ENCODE measurements at places on chromosomes 11 and 22. TPM values are rescaled to one million over a fixed set of nuclear protein-coding genes. Genes with fewer than 3 reads are reported as not detected.

The CATSPER1 gene
- total RNA-seq = not detected

The MN1 gene
- total RNA-seq = 13.4 TPM

The KRTAP5-2 gene
- total RNA-seq = not detected

The YPEL4 gene
- 1.2 TPM for total RNA-seq

The JHY gene
- 15.6 TPM for total RNA-seq

The KCNJ11 gene
- total RNA-seq = 0.67 TPM

The SEC14L3 gene
- total RNA-seq = not detected

DNA sequence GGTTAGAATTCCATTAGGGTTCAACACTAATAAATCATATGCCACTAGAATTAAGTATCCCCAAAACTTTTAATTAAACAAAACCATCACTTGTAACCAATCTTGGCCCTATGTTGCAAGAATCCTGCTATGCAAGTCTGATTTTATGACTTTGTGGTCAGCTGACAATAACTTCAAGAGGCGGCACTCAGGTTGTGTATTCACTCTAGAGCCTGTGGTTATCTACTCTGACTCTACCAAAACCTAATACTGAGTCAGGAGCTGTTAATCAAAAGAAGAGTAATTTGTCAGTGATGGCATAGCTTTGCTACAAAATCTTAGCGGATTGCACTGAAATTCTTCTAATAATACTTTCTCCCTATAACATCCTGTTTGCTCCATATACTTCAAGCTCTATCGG is 253.7 kb downstream of the AASDHPPT start:
- H3K4me1 ChIP-seq = no peaks in the 10 kb centered on the region
- no peak for ATAC-seq
- no peak overlapping the region for H3K4me3 ChIP-seq
- no peaks in the 10 kb centered on the region for H3K36me3 ChIP-seq
- no peaks in the 10 kb centered on the region for H3K27me3 ChIP-seq

DNA sequence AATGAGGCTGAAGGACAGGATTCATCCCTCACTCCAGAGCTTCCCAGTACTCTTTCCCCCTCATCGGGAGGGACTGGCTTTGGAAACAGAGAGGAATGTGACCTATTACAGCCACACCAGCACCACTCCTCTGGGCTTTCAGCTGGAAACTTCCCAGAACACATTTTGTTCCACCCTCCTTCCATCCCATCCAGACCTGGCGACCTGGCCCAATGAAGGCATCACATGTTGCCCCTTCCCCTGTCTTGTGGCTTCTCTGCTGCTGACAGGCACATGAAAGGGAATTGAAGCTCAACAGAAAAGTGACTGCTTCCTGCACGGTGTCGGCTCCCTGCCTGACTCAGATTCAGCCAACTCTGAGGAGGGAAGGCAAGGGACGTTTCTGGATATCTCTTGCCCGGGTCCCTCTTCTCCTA is 19.1 kb downstream of the IRAG1 start:
- H3K4me3 ChIP-seq = no peak overlapping the region
- peaks cover 30% of the 10 kb centered on the region for H3K4me1 ChIP-seq
- ATAC-seq = peak; percentile 68
- H3K27me3 ChIP-seq = no peaks in the 10 kb centered on the region

DNA sequence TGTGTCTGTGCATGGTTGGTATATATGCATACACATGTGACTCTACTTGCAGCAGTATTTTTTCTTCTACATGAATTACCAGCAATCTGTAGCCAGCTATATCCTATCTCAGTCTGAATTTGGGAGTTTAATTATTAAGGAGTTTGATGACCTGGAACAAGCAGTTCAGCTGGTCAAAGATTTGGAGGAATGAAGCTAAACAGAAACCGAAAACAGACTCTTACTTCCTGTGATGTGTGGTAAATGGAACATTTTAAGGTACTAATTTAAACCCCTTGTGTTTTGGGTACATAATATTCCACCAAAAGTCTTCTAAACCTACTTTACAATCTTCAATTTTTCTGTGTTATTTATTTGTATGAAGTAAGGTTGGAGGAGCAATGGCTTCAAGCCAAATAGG is 124.4 kb upstream of the PGR start:
- H3K36me3 ChIP-seq = no peaks in the 10 kb centered on the region
- no peak for ATAC-seq
- no peak overlapping the region for H3K4me3 ChIP-seq
- H3K4me1 ChIP-seq = no peaks in the 10 kb centered on the region
- no peaks in the 10 kb centered on the region for H3K27me3 ChIP-seq
- no peak overlapping the region for H3K27ac ChIP-seq

DNA sequence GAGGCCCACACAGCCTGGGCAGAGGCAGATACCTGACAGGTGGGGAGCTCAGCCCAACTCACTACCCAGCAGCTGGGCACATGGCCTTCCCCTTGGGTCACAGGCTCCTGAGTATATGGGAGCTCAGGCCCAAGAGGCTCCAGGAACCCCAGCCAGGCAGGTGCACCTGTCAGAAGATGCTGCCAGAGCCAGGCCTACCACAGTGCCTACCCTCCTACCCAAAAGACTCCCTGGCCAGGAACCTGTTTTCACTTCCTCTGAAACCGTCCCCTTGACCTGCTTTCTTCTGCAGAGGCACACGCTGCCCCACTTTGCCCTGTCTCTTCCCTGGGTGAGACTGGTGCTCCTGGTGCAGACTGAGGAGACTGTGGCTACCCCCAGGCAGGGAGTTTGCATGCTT is 2.9 kb downstream of the CHID1 start:
- H3K36me3 ChIP-seq = peaks cover 52% of the 10 kb centered on the region
- no peak overlapping the region for H3K27ac ChIP-seq
- H3K4me1 ChIP-seq = peaks cover 10% of the 10 kb centered on the region
- no peak overlapping the region for H3K4me3 ChIP-seq
- no peaks in the 10 kb centered on the region for H3K27me3 ChIP-seq

- H3K4me1 ChIP-seq = no peaks in the 10 kb centered on the region
- no peak within 1 kb of the TSS for H3K4me3 ChIP-seq
- no peaks in the 10 kb centered on the region for H3K27me3 ChIP-seq
- H3K27ac ChIP-seq = no peak within 1 kb of the TSS
These were observed at the start of gene OR4A16 for GRCh38 chr11:55342901-55343300. Gene OR4A16 (plus strand): TSS chr11:55343201. CDS start chr11:55343201, 0 bp downstream.

DNA sequence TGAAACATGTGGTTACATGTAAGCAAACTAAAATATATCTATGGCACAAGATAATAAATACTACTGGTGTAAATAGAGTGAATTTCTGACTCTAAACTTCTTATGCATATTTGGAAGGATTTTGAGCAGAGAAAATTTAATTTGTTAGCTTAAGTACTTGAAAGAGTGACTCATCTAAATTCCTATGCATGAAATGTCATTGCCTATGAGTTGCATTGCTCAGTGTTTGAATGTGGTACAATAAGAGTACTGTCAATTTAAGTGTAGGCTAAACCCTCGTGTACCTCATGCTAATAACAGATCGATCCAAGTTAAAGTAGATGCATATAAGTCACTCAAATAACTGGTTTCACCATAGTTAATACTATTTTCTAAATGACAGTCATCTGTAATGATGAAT is 5.3 kb upstream of the CARD18 start:
- no peak overlapping the region for H3K4me3 ChIP-seq
- no peaks in the 10 kb centered on the region for H3K4me1 ChIP-seq
- H3K27ac ChIP-seq = no peak overlapping the region
- H3K27me3 ChIP-seq = no peaks in the 10 kb centered on the region
- no peak for ATAC-seq

DNA sequence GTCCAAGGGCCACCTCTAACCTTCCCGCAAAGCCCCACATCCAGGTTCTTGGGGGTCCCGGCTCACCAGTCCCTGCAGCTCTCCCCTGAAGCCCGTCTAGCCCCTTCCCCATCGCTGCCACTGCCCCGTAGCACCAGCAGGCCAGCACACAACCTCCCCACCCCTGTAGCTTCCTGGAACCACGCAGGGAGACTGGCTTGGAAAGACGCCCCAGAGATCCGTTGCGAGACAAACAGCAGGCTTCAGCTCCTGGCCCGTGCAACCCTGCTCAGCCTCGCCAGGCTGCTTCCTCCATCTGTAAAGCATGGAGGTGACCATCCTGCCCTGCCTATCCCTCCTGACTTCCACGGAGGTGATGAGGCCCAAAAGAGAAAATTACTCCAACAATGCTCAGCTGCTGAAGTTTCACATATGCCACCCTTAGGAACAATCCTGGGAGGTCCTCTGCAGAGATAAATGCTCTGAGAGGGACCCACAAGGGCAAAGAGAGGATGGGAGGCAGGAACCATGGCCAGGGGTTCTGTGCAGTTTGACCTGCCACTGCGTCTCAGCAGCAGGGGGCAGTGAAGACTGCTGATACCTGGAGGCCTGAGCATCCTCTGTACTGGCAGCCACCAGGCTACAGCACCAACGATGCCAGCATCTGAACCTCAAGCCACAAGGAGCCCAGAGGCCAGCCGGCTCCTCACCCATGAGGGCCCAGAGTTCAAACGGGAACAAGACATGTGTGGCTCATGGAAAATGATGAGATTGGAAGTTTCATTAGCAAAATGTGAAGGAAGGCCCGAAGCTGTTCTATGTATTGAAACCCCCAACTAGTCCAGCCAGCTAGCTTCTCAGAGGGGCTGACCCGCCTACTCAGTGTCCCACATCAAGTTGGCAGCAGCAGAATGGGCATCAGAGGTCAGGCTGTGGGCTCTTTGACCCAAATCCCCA is 16.1 kb downstream of the DGCR2 start:
- H3K4me3 ChIP-seq = no peak overlapping the region
- H3K27me3 ChIP-seq = no peaks in the 10 kb centered on the region
- ATAC-seq = no peak
- peaks cover 78% of the 10 kb centered on the region for H3K4me1 ChIP-seq

DNA sequence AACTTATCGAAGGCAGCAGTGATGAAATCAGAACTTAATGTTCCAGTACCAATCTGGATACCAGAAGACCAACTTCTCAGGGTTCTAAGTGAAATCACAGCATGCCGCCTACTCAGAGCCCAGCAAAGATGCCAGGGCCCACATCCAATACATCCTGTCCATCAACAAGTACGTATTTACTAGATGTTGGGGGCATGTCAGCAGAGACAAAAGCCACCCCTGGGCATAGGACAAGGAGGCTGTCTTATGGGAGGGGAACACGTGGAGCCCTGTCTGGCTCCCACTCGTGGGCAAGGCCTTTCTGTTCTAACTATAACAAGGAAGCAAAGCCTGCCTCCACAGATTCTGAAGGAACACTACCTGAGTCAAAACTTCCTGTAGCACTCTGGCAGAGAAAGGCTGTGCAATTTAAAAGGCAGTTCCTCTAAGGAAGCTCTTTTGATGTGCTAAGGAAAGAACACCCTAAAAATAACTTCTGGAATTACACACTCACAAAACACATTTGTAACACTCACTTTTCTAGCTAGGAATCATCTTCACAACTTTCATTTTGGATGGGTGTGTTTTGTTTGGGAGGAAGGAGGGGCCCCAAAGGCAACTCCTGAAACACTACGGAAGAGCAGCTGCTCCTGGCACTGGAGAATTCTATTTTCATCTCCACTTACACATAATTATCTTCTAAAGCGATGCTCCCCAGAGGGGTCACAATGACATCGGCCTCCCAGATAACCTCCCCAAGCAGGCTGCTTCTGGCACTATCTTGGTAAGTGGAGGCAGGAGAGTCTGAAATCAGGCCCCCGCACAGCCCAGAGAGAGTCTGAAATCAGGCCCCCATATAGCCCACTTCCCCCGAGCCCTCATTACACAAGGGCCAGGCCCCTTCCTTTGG is 14.2 kb downstream of the SMCO4 start:
- peak; percentile 17 for ATAC-seq
- H3K4me1 ChIP-seq = peaks cover 44% of the 10 kb centered on the region
- H3K4me3 ChIP-seq = no peak overlapping the region
- H3K27me3 ChIP-seq = no peaks in the 10 kb centered on the region
- no peaks in the 10 kb centered on the region for H3K36me3 ChIP-seq

DNA sequence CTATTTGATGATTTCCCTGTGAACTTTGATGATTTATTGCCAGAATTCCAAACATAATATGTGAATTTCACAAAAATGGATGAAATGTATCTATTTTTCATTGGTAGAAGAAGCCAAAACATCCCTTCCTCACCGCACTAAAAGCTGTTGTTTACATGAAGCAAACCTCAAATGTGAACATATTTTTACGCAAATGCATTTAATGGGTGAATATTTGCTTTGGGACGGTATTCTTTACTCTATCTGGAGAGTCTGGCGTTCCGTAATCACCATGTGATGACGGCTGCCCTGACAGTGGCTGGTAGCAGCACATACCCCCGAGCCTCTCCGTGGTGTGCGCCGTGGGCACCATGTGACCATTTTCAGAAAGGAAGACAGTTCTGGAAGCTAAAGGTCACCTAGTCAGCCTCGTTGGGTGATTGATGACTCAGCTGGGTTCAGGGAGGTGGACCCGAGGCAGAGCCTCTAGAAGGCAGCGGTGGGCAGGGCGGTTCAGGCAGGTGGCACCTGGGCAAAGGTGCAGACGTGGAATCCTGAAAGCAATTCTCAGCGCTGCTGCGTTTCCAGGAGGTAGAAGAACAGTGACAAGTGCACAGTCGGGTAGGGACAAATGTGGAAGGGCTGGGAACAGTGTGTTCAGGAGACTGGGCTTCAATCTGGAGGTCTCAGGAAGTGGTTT is 45.3 kb downstream of the PPARA start:
- no peak for ATAC-seq
- no peak overlapping the region for H3K27ac ChIP-seq
- no peak overlapping the region for H3K4me3 ChIP-seq

DNA sequence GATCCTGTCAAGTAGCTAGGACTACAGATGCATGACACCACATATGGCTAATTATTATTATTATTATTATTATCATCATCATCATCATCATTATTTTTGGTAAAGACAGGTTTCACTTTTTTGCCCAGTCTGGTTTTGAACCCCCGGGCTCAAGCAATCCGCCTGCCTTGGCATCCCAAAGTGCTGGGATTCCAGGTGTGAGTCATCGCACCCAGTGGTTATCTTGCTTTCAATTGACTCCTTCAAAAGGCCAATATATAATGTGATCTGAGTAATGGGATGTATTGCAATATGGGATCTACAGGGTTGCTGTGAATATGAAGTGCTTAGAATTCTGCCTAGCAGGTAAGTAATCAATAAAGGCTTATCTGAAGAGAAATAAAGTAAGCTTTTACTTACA is 221.2 kb downstream of the SBF2 start:
- no peak for ATAC-seq
- H3K4me3 ChIP-seq = no peak overlapping the region

DNA sequence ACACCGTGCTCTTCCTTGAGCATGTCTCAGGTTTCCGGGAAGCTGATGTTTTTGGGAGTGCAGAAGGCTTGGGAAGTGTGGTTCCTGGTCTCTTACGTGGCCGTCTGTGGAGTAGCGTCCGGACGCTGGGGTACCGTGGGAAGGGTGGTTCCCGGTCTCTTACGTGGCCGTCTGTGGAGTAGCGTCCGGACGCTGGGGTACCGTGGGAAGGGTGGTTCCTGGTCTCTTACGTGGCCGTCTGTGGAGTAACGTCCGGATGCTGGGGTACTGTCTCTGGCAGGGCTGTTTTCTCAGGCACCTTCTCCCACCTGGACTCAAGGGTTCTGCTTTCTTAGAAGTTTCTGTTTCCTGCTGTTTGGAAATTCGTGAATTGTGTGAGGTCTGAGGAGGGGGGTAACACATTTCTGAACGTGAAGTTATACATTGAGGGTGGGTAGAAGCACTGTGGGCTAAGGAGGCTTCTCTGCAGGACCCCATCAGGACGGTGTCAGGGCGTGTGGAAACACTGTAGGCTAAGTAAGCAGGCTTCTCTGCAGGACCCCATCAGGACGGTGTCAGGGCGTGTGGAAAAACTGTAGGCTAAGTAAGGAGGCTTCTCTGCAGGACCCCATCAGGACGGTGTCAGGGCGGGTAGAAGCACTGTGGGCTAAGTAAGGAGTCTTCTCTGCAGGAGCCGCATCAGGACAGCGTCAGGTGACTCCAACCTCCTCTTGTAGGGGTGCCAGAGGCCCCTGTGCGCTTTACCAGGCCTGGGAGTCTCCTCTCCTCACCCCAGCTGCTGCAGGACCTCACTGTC is 5.3 kb upstream of the IFITM3 start:
- H3K27ac ChIP-seq = peak overlapping the region; percentile 88
- peaks cover 31% of the 10 kb centered on the region for H3K4me1 ChIP-seq
- H3K4me3 ChIP-seq = no peak overlapping the region

Measured in gastroesophageal sphincter (tissue), 4 donors.